ENCODE measurements at places on chromosomes 4 and X.

DNA sequence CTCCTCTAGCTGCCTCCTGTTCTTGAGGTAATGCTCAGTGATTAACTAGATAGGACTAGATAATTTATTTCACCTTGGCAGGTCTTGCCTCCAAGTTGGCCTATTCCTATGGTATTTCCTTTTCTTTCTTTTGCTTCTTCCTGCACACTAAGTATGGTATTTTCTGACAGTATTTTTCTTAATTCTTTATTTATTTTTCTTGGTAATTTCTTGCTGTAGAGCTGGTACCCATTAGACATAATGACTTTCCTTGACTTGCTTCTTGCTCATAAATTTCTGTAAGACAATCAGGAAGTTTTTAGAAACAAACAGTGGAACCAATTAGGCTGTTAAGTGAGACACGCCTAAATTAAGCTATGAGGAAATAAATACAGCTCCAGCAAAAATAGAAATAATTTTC, 9.5 kb downstream of the RAB9A start:
- DNase-seq = no peak

DNA sequence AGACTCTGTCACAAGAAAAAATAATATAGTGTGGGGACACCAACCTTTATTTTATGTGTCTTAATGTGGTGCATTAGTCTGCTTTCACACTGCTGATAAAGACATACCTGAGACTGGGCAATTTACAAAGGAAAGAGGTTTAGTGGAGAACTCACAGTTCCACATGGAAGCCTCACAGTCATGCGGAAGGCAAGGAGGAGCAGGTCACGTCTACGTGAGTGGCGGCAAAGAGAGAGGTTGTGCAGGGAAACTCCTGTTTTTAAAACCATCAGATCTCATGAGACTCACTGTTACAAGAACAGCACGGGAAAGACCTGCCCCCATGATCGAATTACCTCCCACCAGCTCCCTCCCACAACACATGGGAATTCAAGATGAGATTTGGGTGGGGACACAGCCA, 130.2 kb downstream of the AFF1 start:
- DNase-seq = no peak

- no peak for DNase-seq
These were observed 35.2 kb downstream of the ARSF start for GRCh38 chrX:3076416-3076991.

DNA sequence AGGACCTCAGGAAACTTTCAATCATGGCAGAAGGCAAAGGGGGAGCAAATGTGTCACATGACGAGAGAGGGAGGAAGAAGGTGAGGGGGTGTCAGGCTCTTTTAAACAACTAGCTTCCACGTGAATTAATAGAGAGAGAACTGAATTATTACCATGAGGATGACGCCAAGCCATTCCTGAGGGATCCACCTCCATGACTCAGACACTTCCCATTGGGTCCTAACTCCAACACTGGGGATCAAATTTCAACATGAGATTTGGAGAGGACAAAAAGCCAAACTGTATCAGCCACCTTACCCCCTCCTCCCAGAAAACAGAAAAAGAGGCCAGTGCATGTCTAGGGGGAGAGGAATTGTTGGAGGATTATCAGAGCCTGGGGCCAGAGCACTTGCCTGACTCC, 40.4 kb upstream of the LAS1L start:
- no peak for DNase-seq

- no peak for DNase-seq
These were observed 66.1 kb upstream of the ACSL1 start for GRCh38 chr4:184891816-184892397.
